ENCODE measurements at places on chromosomes 16 and 17.

GRCh38 chr16:9091867-9092281, 430 bp downstream of the HAPSTR1 start:
- no peak for DNase-seq

DNA sequence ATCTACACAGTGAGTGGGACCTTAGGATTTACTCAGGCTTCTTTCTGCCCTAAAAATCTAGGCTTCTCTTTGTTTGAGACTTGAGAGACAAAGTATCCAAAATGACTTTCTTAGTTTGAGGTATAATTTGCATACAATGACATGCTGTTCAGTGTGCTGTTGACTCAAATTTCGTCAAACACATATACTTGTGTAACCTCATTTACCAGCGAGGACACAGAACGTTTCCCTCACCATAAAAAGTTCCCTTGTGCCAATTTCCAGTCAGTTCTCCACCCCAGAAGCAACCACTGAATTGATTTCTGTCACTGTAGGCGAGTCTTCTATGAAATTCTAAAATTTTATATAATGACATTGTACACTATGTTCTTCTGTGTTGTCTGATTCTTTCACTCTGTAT, 68.0 kb upstream of the MAF start:
- no peak for DNase-seq

GRCh38 chr16:51542981-51543815, 392.1 kb upstream of the SALL1 start:
- no peak for DNase-seq

- no peak for DNase-seq
Measured at GRCh38 chr17:80919331-80920311, 72.0 kb upstream of the CHMP6 start.

DNA sequence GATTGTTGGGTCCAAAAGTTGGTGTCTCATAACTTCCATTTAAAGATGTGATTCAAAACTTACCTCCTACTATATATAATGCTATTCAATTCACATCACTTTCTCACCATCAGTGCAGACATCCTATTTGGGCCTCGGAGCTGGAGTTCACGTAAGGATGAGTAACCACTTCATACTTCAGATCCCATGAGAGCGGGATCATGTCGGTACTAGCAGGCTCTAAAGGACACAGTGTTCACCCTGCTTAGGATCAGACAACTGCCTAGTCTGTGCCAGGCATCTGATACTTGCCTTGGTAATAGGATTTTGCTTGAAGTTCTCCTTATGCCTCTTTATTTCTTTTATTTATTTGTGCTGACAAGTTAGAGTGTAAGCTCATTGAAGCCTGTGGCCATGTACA, 39.5 kb downstream of the RBFOX1 start:
- DNase-seq: no peak

GRCh38 chr16:11494433-11494832, 92.3 kb downstream of the LITAF start:
- no peak for DNase-seq

DNA sequence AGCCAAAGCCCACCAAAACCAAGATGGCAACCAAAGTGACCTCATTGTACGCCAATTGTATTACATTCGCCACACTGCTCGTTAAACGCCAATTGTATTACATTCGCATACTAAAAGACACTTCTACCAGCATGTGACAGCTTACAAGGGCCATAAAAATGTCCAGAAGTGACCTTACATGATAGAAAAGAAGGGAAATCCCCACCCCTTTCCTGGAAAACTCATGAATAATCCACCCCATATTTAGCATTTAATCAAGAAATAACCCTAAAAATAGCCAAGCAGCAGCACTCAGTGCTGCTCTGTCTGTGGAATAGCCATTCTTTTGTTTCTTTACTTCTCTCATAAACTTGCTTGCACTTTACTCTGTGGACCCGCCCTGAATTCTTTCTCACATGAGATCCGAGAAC, 25.7 kb downstream of the PSMD7 start:
- no peak for DNase-seq

DNA sequence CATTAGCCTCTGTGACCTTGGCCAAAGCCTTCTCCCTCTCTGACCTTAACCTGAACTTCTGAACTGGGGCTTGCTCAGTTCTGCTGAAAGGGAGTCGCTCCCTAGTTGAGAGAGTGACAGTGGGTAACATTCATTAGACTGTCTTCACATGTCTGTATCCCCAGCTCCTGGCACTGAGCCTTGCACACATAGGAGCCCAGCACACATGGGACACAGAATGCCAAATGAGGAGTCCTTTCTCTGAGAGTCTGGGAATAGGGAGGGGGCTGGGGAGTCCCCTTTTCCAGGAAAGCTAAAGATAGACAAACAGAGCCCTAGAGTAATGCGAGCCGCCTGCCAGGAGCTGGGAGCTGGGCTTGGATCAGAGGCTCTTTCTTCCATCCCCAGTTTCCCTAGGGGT, 2.5 kb downstream of the TAC4 start:
- no peak for DNase-seq

DNA sequence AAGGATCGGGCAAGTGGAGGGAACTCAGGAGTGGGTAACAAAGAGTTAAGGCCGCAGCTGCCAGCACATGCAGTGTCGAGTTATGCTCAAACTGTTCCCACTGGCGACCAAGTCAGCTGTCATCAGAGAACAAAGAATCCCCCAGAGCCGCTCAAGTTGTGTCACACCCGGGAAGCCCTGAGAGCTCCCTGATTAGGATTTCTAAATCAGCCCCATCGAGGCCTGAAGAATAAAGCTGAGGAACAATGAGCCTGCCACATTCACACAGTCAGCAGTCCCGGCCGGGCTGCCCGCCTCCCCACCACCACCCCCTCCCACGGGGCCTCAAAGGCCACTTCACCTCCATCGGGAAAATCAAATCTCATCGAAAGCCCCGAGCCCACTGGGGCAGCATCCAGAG, 84.5 kb downstream of the SOX9 start:
- no peak for DNase-seq

DNA sequence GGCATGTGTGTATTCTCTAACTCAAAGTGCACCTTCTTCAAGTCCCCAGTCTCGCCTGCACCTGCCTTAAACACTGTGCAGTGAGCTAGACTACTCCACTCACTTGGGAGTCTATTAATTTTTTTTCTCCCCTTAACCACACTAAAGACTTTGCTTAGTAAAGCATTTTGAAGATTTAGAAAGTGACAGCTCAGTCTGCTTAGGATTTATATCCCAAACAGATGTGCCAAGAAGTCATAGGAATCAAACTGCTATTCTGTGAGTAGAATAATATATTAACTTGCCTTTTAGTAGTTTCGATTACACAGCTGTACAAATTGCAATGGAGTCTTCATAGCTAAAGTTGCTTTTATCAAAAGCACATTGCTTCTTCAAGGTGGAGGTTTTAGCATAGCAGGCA, 47.2 kb upstream of the MED13 start:
- no peak for DNase-seq

GRCh38 chr16:57862698-57863433, 60.6 kb upstream of the KIFC3 start:
- DNase-seq: no peak

- DNase-seq: no peak
Measured at GRCh38 chr16:77396461-77396860, 38.4 kb downstream of the ADAMTS18 start.

DNA sequence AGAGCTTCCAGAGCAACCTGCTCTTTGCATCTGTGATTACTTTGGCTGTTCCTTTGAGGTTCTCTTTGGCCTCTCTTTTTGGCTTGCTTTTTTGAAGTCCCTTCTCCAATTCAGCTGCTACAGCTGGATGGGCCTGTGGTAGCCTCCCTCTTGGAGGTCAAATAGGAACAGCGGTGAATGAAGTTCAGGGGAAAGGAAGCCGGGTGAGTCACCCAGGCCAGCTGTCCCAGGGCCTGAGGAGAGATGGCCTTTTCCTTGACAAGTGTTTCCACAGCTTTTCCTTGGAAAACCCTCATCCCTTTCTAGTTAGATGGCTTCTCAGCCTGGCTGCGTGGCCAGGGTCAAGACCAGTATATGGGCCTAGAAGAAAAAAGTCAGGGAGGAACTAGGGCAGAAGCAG, 103.1 kb downstream of the STX8 start:
- DNase-seq: no peak

DNA sequence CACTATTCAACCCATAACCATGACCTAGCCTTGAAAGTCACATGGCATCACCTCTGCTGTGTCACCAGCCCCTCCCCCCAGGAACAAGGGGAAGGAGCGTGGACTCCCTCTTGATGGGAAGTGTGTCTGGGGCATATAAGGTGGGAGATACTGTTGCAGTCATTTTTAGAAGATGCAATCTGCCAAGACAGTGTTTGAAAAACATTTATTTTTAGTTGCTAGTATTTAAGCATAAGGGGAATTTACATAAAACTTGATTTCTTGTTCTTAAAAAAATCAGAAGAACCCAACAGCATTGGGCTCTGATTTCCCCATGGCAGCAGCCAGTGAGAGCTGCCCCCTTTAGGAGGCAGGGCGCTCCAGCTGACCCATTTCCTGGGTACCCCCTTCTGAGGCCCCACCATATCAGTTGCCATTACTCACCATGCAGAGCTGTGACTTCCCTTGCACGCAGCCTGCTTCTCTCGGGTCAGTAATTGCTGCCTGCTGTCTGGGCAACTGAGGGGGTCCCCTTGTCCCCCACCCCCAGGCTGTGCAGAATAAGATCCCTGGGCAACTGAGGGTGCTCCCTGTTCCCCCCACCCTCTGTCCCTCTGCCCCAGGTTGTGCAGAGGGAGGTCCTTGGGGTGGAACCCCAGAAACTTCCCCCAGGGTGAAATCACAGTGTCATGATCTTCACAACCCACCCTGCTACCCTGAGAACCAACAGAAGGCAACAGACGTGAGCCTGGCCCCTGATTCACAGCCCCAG, 11.8 kb upstream of the CDC42EP4 start:
- no peak for DNase-seq

DNA sequence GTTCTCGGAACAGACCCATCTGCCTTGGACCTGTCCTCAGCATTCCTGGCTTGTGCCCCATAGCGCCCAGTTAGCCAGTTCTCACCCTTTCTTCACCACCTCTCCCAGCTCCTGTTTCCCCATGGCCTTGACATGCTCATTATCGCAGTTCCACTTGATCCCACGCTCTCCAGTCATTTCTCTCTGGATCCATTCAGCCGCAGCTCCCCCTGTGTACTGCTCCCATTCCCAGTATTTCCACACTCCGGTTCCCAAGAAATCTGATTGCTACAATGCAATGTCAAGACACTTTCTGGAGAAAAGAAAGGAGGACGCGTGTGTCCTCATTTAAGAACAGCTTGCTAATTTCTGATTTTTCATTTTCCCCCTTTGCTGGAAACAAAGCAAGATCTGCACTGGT, 55.4 kb downstream of the TMEM186 start:
- no peak for DNase-seq

- DNase-seq: no peak
Measured at GRCh38 chr17:351875-352420, 659 bp downstream of the RPH3AL start.

- no peak for DNase-seq
Measured at GRCh38 chr17:50149091-50149416, 1.4 kb downstream of the PPP1R9B start.

DNA sequence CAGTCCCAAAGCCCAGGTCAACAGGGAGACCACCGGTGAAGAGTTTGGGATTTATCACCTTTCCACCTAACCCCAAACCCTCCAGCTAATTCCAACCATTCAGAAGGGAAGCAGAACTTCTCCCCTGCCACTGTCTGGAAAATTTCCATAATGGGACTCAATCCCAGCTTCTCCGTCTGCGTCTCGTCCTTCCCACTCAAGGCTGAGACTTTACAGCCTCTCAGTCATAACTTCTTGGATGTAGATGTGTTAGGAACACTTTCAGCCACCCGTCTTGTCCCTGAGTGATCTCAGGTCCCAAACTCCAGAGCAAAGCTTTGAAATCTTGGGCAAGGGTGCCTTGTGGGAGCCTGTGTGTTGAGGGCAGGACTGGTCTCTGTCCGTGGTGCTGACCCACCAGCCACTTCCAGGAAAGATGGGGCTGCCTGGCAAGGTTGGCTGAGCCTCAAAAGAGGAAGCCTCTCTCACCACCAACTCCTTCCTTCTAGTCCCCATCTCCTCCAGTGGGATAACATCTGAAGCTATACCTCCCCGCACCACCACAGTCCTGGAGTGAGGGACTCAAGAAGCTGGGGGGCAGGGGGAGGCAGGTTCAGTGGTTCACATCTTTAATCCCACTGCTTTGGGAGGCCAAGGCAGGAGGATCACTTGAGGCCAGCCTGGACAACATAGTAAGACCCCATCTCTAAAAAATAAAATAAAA, 9.3 kb downstream of the GAS2L2 start:
- no peak for DNase-seq

DNA sequence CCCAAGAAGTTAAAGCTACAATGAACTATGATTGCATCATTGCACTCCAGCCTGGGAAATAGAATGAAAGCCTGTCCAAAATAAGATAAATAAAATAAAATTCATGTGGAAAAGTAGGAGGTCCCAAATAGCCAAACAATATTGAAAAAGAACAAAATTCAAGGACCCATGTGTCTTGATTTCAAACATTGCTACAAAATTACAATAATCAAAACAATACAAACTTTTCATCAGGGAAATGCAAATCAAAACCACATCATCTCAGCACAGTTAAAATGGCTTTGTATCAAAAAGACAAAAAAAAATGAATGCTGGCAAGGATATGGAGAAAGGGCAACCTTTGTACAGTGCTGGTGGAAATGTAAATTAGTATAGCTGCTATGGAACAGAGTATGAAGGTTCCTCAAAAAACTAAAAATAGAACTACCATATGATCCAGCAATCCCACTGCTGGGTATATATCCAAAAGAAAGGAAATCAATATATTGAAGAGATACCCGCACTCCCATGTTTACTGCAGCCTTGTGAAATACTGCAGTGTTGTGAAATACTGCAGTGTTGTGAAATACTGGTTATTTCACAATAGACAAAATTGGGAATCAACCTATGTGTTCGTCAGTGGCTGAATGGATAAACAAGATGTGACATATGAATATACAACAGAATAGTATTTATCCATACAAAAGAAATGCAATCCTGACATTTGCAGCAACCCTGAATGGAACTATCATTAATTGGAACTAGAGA, 24.5 kb upstream of the ZNF287 start:
- no peak for DNase-seq

DNA sequence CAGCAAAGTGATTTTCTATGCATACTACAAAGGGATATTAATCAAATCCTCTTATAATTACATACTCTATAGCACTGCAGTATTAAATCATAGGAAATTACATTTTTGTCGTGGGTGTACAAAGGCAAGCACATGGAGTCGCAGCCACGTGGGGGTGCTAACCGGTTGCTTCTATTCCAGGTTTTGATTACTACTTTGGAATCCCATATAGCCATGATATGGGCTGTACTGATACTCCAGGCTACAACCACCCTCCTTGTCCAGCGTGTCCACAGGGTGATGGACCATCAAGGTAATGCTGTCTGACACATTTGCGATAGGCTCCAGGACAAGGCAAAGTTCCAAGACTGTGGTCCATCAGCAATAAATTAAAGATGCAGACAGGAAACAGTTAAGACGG, 60.1 kb downstream of the ARSG start:
- DNase-seq: no peak

- DNase-seq: no peak
Measured at GRCh38 chr17:52383493-52384100, 225.1 kb upstream of the CA10 start.

- DNase-seq: no peak
Measured at GRCh38 chr16:25023556-25023955, 8.4 kb upstream of the ARHGAP17 start.

GRCh38 chr17:52827526-52827925, 669.0 kb upstream of the CA10 start:
- no peak for DNase-seq

Measured in AG09309 (cell line).